Fibroblast of villous mesenchyme (primary cell): ENCODE measurements at places on chromosomes 7 and 10.
A peak's percentile ranks its signal among the peaks of the same experiment; 100 is the strongest.

- DNase-seq = no peak
These were observed at the start of gene SCIN for GRCh38 chr7:12570534-12571461. SCIN (plus strand) TSS chr7:12570720; CDS start chr7:12570787, 67 bp downstream.

DNA sequence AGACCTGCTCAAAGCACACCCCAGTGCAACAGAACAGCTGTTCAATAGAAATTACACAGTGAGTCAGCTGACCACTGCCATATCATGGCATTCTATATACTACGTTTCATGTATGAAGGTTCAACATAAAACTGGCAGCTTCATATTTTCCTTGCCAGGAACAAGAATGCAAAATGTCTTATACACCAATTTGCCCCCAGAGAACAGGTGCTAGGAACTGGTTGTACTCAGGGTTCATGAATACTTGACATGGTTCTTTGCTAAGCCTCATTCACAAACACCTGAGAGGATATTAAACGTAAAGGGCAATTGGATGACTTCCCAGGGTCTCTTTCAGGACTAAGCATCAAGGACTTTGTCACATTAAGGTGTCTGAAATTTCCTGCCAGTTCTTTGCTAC lies 6.9 kb downstream of the MYOF start:
- DNase-seq = no peak

DNA sequence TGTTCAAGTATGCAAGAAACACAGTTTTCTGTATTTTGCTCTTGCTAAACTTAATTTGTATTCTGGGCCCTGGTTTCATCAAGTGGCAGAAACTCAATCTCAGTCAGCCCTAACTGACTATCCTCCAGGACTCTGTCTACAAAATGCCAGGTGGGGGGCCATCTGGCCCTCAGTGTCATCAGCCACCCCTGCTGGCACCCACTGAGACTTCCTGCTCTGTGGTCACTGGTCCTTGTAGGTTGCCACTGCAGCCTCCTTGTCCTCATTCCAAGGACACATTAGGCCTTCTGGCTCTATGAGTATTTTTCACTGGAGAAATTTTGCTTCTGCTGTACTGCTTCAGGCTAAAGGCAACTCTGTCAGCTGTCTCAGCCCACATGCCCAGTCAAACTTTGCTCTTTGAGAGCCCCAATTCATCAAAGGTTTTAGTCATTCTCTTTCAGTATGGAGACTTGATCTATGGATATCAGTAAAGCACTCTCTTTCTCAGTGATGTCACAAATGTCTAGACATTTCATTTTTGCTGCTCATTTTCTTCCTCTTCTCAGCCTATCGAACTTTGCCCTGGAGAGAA lies 163.6 kb downstream of the KCND2 start:
- no peak for DNase-seq

DNA sequence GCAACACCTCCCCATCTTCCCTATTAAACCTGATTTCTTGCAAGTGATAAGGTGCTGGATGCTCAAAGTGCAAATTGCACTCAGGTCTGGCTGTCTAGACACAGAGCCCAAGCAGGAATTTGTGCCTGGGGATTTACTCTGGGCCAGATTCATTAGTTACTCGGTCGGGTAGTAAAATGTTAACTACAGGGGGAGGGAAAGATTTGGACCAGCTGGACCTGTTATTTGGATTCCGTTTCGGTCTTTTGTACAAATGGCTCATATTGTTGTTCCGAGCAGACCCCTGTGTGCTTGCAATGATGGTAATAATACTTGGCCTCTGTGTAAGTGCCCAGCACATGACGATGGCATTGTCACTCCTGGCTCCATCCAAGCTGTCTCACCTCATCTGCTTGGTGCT lies 609.6 kb downstream of the KCNMA1 start:
- no peak for DNase-seq

DNA sequence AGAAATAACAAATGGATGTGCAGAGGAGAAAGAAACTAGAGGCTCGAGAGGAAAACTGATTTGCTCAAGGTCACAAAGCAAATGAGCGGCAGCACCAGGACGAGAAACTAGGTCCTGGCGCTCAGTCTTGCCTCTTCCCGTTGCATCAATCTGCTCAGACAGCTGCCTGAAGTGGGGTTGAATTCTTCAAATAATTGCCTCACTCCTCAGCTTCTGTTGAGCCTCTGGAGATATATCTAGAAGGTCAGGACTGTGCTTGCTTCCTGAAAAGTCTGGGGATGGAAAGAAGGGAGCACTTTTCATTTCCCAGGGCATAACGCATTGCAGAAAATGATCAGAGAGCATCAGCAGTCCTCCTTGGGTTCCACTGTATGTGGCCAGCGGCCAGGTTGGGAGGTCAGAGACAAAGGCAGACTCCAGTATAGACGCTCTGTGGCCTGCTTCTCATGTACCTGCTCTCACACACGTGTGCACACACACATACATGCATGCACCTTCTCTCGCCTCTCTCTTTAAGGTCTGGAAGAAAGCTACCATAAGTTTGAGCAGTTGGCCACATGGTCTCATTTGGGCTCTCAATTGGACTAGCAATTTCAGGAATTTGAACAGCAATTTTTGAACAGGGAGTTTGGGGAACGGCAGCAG lies 83.7 kb upstream of the DUSP5 start:
- no peak for DNase-seq

DNA sequence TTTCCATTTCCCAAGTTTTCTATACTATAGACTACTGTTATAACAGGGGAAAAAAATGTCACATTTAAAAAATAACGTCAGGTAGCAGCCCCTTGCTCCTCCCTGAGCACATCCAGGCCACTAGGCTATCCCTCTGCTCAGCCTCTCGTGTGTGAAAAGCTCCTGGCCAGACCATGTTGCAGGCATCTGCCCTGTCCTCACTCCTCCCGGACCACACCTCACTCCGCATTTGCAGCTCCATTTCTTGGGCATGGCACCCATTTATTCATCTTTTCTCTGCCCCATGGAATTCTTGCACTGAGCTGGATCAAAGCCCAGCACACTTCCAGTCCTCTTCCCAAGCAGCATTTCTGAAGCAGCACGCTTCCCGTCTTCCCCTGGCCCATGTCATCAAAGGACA lies 1.4 kb upstream of the GDF2 start:
- no peak for DNase-seq

- DNase-seq = no peak
These were observed 362.8 kb downstream of the PHF14 start for GRCh38 chr7:11336432-11336831.

DNA sequence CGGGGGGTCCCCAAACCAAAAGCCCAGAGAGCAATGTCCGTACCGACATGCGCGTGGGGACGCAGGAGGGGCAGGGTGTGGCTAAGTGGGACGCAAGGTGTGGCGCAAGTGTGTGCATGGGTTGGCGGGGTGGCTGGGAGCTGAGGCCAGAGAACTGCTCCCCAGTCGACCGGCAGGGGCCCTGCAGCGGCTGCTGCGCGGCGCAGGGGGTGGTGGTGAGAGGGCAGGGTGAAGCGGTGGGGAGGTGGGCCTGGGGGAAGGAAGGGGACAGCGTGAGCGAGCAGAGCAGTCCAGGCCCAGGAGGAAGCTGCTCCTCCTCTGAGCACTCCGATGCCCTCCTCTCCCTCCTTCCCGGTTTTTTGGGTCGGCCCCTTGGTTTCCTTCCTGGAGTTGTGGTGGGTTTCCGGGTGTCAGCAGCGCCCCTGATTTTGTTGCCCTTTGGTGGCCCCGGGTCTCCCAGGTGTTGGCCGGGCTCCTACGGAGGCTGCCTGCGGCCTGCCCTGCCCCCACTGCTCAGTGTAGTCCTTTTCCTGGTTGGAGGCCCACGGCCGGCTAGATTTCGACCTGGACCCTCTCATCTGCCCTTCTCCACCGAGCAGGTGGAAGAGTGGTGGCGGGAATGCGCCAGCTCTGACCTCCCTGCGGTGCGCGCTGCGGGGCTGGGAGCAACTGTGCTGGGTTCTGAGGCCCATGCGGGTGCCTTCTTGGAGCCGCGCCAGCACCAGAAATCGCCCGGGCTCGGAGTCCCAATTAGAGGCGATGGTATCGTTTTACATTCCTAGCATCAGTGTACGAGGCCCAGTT lies 40.5 kb upstream of the COMTD1 start:
- no peak for DNase-seq

GRCh38 chr7:65972976-65973375 lies 9.0 kb downstream of the GUSB start:
- no peak for DNase-seq

- DNase-seq = no peak
These were observed 33.9 kb upstream of the CYCS start for GRCh38 chr7:25158966-25159365.

GRCh38 chr7:50197549-50197948 lies 104.5 kb upstream of the ZPBP start:
- no peak for DNase-seq

DNA sequence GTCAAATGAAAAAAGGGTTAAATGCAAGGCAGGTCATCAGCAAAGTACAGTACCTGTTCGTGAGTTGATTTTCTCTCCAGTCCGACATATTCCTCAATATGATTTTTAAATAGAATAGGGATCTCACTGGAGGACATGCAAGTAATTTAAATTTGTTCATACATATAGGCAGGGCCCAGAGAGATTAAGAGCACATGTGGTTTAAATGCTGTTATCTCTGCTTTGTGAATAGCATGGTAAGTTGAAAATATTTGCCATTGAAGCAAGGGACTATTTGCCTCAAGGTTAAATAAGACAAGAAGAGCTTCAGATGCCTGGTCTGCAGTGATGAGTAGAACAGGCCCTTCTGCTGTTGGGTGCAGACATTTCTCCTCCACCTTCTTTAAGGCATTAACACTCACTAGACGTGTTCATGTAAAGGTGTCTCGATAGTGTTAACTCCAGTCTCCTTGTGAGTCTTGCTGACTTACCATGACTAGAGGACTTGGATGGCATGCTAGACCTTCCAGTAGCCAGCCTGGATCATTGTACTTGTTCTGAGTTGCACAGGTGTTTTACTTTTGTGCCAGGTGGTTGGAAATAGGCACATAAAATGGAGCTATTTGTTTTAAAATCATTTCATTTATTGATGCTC lies 15.6 kb upstream of the AKR1C3 start:
- no peak for DNase-seq

- no peak for DNase-seq
These were observed 50.8 kb downstream of the MYOF start for GRCh38 chr10:93431361-93431760.

- DNase-seq = no peak
These were observed 978.7 kb upstream of the AUTS2 start for GRCh38 chr7:68619526-68619925.

DNA sequence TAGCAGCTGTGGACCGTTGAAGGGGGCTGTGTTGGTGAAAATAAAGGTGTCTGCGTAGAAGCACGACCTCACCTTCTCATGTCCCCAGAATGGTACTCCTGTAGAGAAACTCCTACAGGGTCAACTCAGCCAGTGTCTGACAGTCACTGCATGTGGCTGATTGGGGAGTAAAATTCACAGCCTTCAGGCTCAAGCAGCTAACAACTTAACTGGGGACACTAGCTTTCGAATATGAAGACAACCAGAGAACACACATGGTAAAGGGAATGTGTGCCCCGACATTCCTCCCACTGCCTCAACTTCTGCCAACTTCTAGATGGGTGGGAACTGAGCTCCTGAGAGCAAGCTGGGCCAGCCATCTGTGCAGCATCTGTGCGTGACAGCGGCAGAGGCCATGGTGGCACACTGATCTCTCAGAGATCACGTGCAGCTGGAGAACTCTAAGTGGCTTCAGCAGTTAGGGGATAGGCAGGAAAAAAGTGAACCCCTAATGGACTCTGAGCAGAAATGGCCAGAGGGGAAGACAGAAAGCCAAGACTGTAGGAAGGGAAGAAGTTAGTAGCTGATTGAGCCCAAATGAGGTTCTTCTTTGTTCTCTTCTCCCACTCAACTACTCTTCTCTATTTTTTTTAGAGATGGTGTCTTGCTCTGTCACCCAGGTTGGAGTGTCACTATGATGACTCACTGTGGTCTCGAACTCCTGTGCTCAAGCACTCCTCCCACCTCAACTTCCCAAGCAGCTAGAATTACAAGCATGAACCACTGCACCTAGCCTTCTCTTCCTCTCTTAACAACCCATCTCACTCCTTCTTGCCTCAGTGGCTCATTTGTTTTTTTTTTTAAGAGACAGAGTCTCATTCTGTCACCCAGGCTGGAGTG lies 280.8 kb downstream of the ZEB1 start:
- no peak for DNase-seq

- no peak for DNase-seq
These were observed 33.6 kb downstream of the TRRAP start for GRCh38 chr7:98911916-98912315.

GRCh38 chr10:72461085-72461484 lies 106.4 kb upstream of the DNAJB12 start:
- no peak for DNase-seq

DNA sequence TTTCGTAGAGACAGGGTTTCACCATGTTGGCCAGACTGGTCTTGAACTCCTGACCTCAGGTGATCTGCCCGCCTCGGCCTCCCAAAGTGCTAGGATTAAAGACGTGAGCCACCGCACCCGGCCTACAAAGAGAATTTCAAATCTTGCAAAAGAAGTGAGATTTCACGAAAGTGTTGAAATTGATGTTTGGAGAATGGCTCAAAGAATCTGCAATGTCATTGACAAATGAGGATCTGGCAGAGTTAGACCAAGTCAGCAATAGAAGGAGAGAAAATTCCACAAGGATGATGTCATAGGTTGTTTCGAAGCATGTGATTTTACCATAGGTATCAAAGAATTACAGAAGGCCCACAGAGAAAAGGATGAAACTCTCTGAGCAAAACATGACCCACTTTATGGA lies 71.7 kb downstream of the LYZL2 start:
- peak; percentile 36 for DNase-seq

GRCh38 chr7:122183106-122183505 lies 39.1 kb upstream of the AASS start:
- no peak for DNase-seq

- no peak for DNase-seq
These were observed 9.6 kb upstream of the ZNF487 start for GRCh38 chr10:43427166-43427825.

DNA sequence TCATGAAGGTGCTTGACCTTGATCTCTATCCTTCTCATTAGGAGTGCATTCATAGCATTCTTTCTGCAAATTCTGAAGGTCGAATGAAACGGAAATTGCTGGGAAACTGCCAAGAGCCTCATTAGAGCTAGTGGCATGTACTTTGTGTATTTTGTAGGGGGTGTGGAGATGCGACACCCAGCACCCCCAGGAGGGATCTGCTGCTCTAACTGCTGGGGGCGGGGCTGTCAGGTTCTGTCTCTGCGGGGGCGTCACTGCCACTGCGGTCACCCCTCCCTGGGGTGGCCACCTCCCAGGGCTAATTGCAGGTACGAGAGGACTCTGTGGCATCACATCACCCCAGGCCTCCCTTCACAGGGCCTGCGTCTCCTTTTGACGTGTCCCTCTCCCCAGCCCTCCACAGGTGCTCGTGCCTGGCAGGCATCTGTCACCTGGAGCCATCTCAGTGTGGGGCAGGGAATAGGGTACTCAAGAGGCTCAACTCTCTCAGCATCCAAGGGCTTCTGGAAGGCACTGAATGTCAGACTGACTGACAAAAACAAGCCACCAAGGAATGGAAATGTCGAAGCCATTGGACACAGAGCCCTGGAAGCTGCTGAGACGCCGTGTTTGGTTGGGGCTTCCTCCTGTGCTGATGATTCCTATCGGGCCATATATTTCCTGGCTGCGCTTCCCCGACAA lies 151.1 kb downstream of the ACTR3B start:
- DNase-seq = no peak
